ENCODE measurements at places on chromosomes 12 and 14.

- DNase-seq, result no peak
Observed at GRCh38 chr12:29516431-29516875, 19.0 kb upstream of the OVCH1 start.

DNA sequence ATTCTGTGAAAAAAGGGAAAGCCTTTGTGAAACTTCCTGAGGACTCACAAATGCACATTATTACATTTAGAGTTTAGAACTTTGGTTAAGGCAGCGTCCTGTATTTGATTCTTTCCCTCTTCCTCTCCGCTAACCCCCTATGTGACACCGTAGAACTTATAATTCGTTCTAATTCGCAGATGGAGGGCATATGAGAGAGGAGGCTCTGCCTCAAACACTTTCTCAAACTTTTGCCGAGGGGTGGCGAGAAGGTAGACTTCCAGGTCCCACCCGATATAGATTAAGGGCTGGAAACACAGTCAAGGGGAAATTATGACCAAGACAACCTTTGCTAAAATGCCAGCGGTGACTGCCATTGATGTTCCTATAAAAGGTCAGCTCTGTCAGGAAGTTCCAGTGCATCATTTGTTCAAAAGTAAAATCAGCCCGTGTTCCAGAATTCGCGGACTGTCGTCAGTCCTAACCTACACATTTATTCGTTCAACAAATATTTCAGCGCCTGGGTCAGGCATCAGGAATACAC, 904 bp upstream of the PAPOLA start:
- no peak for DNase-seq

DNA sequence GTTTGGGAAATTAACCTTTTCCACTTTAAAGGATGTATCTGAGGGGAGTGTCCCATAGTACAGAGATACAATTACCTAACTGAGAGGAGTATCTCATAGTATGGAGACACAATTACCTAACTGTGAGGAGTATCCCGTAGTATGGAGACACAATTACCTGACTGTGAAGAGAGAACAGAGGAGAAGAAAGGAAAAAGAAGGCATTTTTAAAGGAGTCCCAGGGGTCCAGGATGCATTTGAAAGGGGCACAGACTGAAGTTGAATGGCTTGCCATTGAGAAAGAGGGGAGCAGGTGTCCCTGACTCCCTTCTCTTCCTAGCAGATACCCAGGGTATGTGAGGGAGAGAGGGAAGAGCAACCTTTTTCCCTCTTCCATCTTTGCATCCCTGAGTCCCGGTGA, 17.9 kb downstream of the KLRF2 start:
- DNase-seq, result no peak

DNA sequence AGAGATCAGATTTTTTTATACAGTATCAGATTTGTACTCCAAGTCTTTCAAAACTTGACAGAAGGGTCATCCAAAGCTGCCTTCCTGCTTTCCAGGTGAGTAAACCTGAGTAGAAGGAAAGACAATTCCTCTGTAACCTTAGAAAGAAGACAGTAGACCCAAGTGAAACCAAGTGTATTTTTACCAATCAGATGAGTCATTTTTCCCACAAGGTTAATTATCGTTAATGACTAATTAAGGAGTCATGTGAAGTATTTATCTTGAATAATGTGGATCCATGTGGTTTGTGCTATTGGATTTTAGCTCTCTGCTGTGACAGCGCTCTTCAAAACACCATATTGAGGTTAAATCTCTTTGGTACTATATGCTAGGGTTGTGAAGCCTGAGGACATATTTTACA, 74.0 kb upstream of the PELI2 start:
- no peak for DNase-seq

GRCh38 chr12:127560041-127560478, 706.9 kb upstream of the TMEM132C start:
- DNase-seq, result no peak

DNA sequence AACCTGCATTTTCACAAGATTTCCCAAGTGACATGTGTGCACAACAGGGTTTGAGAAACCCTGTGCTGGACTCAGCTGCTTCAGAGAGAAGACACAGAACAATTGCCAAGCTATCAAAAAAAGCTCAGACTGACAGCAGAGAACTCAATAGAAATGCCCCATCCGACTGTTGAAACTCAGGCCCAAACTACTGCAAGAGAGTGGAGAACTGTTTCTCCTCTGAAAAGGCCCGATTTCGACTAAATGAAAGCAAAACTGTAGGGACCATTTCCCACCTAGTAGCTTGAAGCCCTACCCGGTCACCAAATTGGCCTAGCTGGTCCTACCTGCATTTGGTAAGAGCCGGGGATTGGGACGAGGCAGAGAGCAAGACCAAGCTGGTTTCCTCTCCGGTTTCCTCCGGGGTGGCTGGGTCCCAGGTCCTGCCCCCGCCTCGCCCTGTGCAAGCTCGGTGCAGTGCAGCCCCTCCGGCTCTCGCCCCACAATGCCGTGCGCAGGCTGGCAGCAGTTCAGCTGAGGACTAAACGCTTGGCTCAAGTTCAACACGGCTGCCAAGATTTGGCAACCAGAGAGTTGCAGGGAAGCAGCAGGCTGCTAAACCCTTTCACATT, 1180.6 kb downstream of the VRK1 start:
- DNase-seq, result peak; percentile 55

GRCh38 chr12:18683327-18684013, 54.3 kb downstream of the PLCZ1 start:
- no peak for DNase-seq

- DNase-seq, result no peak
Observed at GRCh38 chr12:64724201-64724745, 34.9 kb downstream of the GNS start.

- no peak for DNase-seq
Observed at GRCh38 chr12:52359621-52360061, 7.6 kb downstream of the KRT85 start.

DNA sequence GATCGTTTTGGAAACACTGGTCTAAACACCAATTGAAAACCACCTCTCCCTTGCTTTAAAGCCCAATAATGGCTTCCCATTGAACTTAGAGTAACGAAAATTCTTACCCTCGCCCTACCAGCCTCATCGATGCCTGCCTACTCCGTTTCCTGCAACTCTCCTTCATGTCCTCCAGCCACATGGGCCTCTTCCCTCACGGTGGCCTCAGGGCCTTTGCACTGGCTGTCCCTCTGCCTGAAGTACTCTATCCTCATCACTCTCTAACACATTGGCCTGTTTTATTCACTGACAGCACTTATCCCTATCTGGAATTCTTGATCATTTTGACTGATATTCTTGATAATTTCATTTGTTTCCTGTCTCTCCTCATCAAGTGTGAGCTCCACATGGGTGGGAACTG, 46.8 kb downstream of the MOK start:
- DNase-seq, result no peak

DNA sequence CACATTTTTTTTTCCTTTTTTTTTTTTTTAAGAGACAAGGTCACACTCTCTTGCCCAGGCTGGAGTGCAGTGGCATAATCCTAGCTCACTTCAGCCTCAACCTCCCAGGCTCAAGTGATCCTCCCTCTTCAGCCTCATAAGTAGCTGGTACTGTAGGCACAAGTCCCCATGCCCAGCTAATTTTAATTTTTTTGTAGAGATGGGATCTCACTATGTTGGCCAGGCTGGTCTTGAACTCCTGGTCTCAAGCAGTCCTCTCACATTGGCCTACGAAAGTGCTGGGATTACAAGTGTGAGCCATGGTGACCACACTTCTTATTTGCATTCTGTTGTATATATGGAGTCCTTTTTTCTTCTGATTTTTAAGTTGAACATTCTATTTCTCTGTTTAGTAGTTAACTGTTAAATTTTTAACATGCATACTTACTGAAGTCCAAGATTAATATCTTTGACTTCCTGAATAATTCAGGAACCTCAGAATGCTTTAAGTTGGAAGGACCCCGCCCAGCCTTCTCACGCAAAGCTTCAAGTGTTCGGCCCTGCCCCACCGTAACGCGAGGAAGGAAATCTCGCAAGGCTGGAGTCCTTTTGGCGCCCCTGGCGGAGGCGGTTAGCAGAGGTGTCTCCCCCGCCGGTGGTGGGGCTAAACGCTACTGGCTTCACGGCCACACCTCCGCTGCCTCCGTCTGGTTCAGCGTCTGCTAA, 21.6 kb downstream of the SPATS2 start:
- DNase-seq, result peak; percentile 46

- DNase-seq, result no peak
Observed at GRCh38 chr14:58746261-58746660, 108.5 kb downstream of the DACT1 start.

- no peak for DNase-seq
Observed at GRCh38 chr12:31034372-31034771, 39.3 kb upstream of the DDX11 start.

GRCh38 chr12:100672075-100672592, 98.7 kb downstream of the GAS2L3 start:
- DNase-seq, result no peak

DNA sequence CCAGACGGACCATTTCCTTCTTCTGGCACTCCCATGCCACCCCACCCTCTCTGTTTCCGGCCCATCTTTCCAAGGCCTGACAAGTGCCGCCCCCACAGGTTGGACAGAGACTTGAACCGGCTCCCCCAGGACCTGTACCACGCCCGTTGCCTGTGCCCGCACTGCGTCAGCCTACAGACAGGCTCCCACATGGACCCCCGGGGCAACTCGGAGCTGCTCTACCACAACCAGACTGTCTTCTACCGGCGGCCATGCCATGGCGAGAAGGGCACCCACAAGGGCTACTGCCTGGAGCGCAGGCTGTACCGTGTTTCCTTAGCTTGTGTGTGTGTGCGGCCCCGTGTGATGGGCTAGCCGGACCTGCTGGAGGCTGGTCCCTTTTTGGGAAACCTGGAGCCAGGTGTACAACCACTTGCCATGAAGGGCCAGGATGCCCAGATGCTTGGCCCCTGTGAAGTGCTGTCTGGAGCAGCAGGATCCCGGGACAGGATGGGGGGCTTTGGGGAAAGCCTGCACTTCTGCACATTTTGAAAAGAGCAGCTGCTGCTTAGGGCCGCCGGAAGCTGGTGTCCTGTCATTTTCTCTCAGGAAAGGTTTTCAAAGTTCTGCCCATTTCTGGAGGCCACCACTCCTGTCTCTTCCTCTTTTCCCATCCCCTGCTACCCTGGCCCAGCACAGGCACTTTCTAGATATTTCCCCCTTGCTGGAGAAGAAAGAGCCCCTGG, 1.2 kb upstream of the CMTM5 start:
- DNase-seq, result no peak

- no peak for DNase-seq
Observed at GRCh38 chr12:86264451-86265328, 8.5 kb upstream of the MGAT4C start.

DNA sequence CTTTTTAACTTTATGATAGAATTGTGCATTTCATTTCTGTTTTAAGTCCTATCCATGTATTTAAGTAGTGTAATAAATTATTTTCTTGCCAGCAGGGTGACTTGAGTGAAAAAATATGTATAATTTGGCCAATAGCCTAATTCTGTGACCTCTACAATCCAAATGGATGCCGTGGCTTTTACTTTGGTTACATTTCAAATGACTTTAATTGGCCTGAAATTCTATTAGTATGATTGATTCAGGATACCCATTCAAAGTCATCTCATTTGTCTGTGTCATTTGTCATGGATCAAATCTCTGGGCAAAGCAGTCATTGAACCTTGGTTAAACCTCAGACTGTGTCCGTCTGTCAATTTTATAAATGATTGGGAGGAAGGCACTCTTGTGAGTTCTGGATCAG, 29.6 kb downstream of the CRADD start:
- no peak for DNase-seq

- no peak for DNase-seq
Observed at GRCh38 chr12:125418902-125419564, 353.8 kb downstream of the AACS start.

DNA sequence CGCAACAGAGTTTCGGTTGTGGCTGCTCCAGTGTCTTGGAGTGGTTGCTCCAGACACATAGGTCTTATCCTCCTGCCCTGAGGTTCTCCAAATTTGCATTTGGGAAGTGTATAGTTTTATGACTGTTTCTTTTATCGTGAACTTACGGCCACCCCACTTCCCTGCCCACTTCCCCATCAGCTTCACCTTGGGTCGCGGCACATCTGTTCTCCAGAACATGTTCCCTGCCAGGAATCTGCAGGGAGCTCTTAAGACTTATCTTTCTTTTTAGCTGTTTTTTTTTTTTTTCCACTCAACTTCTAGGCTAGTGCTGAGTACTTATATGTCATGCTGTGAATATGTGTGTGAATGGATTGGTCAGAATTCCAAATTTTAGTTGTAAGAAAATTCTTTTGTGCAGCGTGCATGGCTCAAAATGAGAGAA, 75.4 kb downstream of the ETV6 start:
- DNase-seq, result no peak

Measured in stimulated activated CD8-positive, alpha-beta memory T cell treated with anti-CD3 and anti-CD28 coated beads, Interleukin-4, amount 100 ng/mL, for 4 hours (primary cell).